BJ (cell line): ENCODE measurements at places on chromosomes 16 and 17.
A peak's percentile ranks its signal among the peaks of the same experiment; 100 is the strongest.

GRCh38 chr16:8962393-8963009, 1.2 kb downstream of the USP7 start:
- DNase-seq, result no peak

DNA sequence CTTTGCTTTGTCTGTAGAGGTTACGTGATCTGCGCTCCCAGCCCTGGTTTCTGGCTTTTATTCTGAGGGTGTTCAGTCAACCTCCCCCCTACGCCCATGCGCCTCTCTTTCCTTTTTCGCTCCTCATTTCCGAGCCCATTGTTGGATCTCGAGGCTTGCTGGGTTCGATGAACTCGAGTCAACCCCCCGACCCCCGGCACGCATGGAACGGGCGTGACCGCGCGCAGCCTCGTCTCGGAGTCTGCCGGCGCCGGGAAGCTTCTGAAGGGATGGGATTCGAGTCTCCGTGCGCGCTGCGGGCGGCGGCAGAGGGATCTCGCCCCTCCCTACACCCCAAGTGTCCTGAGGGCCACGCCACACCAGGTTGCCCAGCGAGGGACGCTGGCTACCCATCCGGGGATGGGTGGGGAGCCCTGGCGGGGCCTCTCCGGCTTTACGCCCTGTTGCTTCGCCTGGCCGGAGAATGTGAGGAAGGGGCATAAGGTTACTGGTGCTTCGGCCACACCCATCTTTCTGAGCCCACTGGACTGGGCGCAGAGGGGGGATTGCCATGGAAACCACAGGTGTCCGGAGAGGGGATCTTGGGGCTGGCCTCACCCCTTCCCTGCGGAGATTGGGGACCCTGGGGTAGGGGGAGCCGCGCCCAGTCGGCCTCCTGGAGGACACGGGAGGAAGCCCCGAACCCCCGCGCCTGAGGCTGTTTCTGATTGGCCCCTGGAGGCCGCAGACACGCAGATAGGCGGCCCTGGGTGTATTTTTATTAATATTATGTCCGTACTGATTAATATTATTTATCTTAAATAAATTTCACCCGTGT, 1.8 kb downstream of the MAPT start:
- DNase-seq, result no peak

GRCh38 chr17:13046361-13046760, 28.5 kb upstream of the ELAC2 start:
- DNase-seq, result no peak

- DNase-seq, result no peak
Observed at GRCh38 chr17:4476511-4477070, 22.1 kb upstream of the SPNS2 start.

DNA sequence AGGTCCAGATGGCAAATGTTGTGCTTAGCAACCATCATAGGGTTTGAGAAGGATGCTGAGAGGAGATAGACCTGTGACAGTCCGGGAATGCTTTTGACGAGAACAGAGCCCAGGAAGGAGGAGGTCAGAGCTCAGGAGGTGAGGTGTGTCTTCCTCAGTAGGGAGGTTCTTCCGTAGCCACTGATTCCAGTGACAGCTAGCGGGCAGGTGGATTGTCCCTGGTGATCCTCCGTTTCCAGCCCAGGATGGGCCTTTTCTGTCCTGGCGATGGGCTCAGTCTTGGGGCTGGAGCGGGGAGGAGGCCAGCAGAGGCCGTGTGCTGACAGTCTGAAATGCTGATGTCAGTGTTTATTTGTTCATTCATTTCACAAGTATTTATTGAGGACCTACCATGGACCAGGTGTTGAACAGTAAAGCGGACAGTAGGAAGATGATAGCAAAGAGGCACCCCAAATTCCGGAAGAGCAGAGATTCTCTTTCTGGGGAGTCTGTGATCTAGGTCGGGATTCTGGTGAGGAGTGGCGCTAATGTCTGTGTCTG, 38.8 kb downstream of the KIAA0513 start:
- no peak for DNase-seq

- peak; percentile 60 for DNase-seq
Observed at GRCh38 chr16:12228602-12229499, 252.3 kb downstream of the SNX29 start.
